ENCODE measurements at places on chromosomes 4 and X.

DNA sequence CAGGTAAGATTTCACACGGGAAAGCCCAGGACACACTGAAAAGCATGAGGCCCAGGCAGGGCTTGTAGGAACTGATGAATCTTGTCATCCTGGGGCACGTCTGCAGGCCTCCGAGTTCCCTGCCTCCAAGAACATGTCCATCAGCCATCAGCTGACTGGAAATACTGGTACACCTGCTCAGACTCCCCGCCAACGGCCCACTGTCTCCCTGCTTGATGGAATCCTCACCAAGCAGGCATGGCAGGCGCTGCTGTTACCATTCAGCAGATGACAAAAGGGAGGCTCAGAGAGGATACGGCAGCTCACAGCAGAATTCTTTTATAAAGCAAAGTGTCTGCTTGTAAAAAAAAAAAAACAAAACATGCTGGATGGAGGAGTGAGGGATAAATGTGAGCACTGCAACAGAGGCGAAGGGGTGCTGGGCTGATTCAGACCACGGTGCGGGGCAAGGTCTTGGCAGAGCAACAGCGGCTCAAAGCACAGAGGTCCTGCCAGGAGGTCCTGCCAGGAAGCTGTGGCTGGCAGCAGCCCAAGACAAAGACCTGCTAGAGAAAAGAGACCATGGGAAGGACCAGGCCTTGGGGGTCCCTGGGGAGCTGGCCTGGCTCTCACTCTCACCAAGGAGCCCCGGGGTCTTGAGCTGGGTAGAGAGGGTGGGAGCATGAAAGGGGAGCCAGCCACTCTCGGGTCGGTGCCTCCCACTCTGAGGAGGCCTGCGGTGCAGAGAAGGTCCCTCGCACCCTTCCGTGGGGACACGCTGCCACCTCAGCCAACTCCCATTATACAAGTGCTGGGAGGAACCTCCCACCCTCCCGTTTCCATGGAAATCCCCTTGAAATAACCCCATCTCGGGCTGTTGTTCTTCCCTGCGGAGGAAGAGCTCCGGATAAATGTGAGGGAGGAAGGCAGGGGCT is 25.6 kb downstream of the PPP2R2C start:
- no peak for DNase-seq

DNA sequence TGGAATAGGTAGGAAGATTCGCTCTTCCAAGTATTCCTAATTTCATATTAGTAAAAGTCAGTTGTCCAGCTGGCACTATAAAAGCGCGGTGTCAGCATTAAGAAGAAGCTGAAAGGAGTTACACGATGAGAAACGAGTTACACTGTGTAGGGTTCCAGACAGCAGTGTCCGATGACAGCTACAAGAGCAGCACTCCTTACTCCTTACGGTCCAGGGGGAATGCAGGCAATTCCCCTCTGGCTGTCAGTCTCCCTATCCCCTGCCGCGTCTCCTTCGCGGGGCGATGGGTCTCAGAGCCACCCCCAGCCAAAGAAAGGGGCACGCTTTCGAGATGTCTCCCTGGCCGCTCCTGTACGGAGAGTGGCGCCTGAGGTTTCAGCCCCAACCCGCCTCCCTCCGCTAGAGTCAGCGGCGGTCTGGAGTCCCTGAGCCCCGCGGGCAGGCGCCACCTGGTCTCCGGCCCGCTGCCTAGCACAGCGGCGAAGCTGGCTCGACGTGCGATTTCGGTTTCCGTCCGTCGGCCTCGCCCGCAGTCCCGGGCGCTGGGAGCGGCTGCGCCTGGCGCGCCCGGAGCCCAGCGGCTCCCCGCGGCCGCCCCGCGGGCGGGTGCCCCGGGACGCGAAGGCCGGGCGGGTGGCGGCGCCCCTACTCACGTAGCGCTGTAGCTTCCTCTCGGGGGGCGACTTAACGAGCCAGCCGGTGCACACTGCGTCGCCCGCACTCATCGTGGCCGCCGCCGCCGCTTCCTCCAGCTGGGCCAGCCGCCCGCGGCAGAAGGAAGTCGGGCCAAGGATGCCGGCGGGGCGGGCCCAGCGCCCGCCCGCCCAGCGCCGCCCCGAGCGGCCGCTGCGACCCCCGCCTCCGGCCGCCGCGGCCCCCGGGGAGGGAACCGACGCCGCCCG is at the start of gene GAB3:
Gene GAB3 (minus strand): TSS at position 777 of the 902 bp plus-strand sequence. CDS start 52 bp downstream, at position 725.
- no peak for DNase-seq

DNA sequence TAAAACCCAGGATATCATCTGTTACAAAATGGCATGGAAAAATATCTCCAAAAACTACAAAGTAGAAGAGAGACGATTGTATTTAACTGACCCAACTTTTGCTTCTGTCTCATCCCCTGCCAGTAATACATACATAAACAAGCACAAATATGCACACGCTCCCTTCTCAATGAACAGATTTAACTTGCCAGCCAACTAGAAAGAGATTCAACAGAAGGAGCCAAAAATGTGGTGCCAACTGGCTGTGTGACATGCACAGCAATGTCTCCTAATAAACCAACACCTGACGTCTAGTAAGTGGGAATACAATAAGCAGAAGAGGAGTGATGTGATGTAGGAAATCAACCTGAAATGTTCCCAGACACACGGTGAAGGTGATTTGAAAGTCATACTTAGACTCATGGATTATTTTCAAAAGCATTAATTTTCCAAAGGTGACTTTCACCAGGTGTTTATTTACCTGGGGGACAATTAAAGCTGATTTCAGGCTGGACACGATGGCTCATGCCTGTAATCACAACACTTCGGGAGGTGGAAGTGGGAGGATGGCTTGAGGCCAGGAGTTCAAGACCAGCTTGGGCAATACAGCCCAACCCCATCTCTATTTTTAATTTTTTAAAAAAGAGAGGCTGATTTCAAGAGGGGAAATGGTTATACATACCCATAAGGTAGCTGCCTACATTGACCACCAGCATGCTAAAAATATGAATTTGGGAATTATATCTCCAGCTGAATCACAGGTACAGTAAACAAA is 33.7 kb downstream of the SH3RF1 start:
- DNase-seq, result no peak

DNA sequence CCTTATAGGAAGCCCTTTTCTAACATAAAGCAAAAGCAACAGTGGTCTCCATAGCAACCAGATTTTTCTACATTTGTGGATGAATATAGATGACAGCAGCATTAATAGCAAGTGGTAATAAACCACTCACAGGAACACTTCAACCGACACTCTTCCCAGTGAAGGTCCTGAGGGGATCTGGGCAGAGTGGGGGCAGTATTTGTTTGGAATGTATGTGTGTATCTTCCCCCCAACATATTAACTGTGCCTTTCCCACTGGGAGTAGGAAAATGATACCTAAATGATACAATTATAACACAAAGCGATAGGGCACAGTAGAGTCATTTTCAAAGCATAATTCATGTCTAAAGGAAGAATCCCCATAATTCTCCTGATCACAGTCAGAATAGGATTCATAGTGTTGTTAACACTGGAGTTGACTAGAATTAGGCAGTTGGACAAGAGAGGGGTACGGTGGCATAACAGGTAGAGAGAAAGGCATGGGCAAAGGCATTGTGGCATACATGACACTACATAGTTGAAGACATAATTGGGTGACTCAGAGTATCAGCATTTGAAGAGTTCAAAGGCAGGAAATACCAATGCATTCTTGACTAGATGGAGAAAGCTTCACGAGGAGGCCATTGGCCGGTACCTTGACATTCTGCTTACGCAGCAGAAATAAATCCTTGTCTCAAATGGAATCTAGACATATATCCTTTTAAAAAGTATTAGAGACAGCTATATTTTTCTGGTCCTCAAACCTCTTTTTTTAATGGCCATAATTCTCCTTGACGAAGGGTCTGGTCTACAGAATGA is 15.2 kb downstream of the CAPN6 start:
- DNase-seq, result no peak

DNA sequence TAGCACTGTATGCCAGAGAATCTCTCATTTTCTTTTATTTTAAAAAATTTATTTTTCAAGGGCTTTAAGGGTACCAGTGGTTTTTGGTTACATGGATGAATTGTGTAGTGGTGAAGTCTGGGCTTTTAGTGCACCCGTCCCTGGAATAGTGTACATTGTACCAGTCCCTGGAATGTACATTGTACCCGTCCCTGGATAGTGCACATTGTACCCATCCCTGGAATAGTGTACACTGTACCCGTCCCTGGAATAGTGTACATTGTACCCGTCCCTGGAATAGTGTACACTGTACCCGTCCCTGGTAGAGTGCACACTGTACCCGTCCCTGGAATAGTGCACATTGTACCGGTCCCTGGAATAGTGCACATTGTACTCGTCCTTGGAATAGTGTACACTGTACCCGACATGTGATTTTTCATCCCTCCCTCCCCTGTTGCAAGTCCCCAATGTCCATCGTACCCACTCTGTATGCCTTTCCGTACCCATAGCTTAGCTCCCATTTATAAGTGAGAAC is 56.1 kb upstream of the HELT start:
- no peak for DNase-seq

Data from fibroblast of the conjunctiva (primary cell).